ENCODE measurements at places on chromosomes 2 and 18. TPM values are rescaled to one million over a fixed set of nuclear protein-coding genes. Genes with fewer than 3 reads are reported as not detected.

DNA sequence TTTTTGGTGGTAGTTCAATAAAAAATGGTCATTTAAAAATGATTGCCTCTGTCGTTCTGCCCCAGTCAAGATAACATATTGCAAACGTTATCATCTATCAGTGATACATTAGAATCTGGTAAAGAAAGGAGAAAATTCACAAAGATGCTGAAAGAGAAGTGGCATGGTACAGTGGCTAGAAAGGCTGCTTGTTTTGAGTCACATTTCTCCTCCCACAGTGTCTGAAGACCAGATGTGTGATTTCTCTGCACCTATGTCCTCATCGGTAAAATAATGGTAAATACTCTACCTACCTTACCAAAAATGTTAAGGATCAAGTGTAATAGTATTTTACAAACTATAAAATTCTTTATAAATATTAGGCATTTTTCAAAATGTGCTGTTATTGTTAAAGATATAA, 76.1 kb upstream of the NOSTRIN start:
- no peak for DNase-seq

GRCh38 chr2:184261818-184262217, 336.5 kb upstream of the ZNF804A start:
- no peak for DNase-seq

DNA sequence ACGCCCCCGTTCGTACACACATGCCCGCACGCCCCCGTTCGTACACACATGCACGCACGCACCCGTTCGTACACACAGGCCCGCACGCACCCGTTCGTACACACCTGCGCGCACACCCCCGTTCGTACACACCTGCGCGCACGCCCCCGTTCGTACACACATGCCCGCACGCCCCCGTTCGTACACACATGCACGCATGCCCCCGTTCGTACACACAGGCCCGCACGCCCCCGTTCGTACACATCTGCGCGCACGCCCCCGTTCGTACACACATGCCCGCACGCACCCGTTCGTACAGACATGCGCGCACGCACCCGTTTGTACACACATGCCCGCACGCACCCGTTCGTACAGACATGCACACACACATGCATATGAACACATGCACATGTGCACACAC, 45.7 kb downstream of the SPP2 start:
- DNase-seq = no peak

GRCh38 chr18:26185267-26185666, 41.0 kb upstream of the TAF4B start:
- no peak for DNase-seq

DNA sequence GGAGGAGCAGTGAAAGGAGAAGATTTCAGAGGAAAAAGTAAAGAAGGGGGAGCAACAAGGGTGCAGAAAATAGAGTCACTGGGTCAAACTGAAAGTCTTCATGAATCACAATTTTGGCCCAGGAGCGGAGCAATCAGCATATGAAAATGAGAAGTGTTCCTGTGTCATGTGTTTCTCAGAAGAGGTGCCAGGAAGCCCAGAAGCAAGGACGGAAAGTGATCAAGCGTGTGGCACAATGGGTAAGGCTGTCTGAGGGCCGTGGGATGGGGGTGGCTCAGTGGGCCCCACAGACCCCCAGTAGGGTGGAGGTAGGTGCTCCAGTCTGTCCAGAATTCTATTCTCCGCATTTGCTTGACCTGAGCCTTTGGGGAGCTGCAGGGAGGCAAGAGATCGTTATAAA, 44.2 kb downstream of the SP140 start:
- DNase-seq = no peak

DNA sequence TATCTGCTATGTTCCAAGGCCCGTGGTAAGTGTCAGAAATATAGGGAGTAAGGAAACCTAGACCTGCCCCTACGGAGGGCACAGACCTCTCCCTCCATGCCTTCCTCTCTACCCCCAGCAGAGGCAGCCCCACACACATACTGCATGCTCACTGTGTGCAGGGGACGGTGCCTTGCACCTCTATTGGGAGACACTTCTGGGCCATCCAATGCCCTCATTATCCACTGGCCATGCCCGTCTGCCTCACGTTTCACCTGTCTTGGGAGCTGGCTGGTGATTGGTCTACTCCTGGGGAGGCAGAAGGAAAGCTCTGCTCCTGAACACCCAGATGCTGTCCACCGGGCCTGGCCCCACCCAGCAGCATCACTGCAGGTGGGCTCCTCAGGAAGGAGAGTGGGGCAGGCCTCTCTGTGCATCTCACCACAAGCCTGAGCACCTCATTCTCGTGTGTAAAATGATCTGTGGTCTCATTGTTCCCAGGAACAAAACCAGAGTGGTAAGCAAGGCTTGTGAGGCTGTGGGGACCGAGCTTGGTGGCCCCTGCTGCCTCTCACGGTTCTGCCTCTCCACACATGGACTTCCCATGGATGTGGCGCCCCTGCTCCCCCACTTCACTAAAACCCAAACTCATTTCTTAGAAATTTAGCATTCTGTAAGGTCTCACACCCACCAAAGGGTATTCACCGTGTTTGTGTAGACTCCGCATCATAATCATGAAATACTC, 312.5 kb upstream of the HS6ST1 start:
- peak; percentile 75 for DNase-seq

DNA sequence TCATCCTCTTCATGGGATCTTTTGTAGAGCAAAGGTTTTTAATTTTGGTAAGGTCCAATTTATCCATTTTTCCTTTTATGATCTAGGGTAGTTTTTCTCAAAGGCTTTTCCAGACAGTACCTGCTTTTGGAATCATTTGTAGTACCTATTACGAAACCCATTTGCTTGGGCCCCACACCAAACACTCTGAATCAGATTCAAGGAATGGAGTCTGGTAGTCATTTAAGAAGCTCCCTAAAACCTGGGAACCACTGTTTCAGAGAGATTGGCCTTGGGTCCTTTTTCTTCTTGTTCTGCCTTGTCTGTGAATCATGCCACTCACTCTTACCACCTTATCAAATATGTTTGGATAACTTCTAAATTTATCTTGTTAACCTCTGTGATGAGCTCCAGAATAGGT, 40.3 kb downstream of the OSBPL6 start:
- DNase-seq = no peak

GRCh38 chr2:98507891-98508708, 63.4 kb downstream of the INPP4A start:
- no peak for DNase-seq

DNA sequence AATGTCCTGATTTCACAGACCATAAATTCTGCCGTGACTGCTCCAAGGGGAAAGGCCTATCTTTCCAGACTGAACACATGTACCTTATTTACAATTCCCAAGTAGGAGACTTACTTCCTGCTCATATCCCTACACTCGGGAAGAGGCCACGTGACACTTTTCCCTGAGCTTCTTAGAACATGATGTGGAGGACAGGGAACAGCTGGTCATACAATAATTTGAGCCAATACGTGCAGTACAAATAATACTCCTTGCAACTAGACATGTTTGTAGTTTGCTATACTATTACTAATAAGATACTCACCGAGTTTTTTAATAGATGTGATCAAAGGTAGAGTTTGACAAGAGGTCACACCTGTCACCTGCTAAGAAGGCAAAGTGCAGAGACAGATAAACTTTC, 256.4 kb downstream of the SP3 start:
- no peak for DNase-seq

DNA sequence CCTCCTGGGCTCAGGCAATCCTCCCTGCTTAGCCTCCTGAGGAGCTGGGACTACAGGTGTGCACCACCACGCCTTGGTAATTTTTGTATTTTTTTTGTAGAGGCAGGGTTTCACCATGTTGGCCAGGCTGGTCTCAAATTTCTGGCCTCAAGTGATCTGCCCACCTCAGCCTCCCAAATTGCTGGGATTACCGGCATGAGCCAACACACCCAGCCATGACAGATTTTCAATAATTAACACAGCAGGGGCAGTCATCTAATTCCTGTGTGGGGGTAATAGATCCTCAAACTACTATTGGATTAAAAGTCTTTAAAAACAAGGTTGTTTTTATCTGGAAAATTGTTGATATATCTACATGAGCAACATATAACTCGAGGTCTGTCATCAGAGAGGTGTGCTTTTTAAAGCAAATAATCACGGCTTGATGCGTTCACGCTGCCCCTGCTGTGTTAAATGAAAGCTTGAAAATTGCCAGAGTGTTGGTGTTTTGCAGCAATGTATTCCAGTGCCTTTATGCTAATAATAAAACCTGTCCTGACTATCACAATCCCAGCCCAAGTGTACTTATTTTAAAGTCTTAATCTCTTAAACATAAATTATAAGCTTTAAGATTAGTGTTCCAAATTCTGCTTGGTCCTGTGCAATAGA, 35.6 kb upstream of the ASB1 start:
- no peak for DNase-seq

DNA sequence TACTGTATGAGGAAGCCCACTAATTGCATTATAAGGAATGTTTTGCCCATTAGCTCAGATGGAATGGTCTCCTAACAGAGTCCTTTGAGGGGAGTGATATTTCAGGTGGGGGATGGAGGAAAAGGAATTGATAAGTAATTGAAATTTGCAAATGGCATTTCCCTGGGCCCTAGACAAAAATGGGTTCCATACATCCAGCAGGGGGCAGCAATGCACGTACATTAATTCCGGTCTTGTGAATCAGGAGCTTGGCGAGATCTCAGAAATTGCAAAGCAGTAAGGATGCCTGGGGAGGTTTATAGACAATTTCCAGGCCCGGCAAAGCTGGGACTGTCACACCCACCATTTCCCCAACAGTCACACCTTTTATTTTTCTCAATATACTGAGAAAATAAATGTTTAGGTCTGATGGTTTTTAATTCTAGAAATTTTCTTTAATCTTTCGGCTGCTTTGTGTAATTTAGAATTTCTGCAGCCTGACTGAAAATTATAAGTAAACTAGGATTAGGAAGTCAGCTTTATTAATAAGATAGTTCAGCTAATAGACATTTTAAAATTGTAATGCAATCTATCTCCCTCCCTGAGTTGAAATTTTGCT, 122.8 kb downstream of the LYPD1 start:
- DNase-seq = no peak

- DNase-seq = no peak
Measured at GRCh38 chr2:29260142-29260772, 145.0 kb downstream of the CLIP4 start.

DNA sequence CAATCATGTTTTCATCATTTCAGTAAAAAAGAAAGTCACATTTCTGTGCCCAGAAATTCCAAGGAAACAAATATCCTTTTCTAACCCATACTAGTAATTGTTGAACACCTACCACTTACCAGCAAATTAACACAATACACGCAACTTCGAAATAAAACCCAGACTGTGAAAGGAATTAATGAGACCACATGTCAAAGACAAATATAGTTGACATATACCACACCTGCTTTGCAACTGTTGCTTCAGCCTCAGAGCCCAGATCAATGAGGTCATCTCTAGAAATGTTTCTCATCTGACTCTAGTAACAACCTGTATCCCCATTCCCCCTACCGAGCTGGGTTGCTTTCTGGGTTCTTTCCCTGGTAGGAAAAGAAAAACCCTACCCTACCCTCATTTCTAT, 52.6 kb downstream of the TRIP12 start:
- no peak for DNase-seq

DNA sequence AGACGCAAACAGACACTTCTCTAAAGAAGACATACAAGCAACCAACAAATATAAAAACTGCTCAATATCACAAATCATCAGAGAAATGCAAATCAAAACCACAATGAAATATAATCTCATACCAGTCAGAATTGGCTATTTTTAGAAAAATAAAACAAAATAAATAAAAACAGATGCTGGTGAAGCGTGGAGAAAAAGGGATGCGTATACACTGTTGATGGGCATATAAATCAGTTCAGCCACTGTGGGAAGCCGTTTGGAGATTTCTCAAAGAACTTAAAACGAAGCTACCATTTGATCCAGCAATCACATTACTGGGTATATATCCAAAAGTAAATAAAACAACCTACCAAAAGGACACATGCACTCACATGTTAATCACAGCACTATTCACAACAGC, 206.2 kb downstream of the HNMT start:
- no peak for DNase-seq

DNA sequence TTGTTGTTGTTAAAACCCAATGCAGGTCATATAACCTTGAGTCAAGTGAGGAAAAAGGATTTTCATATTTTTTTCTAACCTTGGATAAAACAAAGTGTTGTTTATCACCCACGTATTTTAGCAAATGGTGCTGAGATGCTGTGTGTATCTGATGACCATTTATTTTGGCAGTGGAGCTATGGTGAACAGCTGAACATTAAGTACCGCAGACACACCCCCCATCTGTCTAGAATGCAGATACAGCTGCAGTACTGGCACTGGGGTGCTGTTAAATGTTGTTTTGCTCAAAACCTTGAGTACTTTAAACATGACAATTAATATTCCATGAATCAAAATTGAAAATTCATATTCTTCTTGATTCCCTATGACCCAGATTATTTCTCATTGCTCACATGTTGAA, 773.3 kb upstream of the SLC39A10 start:
- DNase-seq = no peak

DNA sequence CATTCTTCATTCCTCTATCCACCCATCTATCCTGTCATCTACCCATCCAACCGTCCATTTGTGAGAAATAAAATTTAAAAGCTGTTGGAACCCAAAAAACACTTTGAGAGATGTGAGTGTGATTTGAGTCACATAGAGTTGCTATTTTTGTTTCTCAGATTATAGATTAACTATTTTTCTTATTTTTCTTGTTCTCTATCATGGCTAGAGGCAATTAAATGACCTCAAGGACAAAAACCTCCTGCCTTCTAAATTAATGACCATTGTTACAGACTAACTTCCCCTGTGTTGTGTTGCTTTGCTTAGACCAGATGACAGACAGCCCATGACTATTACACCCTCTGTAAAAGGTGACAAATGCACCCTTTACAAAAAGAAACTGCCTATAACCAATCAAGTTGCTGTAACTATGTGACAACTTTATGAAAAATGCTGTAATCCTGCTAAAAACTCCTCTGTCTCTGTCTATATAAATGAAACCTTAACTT, 207.9 kb upstream of the CXCR4 start:
- no peak for DNase-seq

- no peak for DNase-seq
Measured at GRCh38 chr18:50293039-50293438, 5.5 kb upstream of the CXXC1 start.

Gene RAB17
- total RNA-seq = 3.9 TPM

Gene HOXD13
- not detected for total RNA-seq

Gene HOXD8
- total RNA-seq = not detected

Gene NT5DC4
- total RNA-seq = not detected

Gene CROCC2
- not detected for total RNA-seq

Gene CD8B2
- not detected for total RNA-seq

Gene IL36A
- total RNA-seq = not detected

All from osteocyte (in vitro differentiated cells).